ENCODE measurements at places on chromosomes 1 and 21.

GRCh38 chr1:246214708-246215509, 292.2 kb downstream of the SMYD3 start:
- no peak for DNase-seq

- DNase-seq = no peak
These were observed 316.0 kb upstream of the VAMP3 start for GRCh38 chr1:7454895-7455784.

DNA sequence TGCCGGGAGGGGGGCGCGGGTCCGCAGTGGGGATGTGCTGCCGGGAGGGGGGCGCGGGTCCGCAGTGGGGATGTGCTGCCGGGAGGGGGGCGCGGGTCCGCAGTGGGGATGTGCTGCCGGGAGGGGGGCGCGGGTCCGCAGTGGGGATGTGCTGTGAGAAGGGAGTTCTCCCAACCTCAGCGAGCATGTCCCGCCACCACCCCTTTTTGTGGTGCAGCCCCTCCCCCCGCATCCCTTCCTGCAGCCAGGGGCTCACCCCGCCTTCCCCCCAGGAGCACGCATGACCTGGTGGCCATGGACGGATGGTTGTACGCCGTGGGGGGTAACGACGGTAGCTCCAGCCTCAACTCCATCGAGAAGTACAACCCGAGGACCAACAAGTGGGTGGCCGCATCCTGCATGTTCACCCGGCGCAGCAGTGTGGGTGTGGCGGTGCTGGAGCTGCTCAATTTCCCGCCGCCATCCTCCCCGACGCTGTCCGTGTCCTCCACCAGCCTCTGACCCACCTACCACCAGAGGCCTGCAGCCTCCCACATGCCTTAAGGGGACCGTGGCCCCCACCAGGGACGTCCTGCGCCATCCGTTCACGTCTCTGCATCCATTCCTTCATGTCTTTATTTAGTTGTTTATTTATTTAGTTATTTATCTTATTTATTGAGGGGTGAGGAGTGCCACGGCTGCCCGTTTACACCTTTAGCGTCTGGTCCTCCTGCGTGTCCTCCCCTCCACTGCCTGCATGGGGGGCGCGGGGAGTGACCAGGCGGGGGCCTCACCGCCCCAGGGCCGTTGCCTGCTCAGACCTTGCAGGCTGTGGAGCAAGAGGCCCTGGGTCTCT, 1.4 kb upstream of the PLEKHN1 start:
- no peak for DNase-seq

- DNase-seq = no peak
These were observed 69.9 kb upstream of the PRMT6 start for GRCh38 chr1:106986603-106987002.

DNA sequence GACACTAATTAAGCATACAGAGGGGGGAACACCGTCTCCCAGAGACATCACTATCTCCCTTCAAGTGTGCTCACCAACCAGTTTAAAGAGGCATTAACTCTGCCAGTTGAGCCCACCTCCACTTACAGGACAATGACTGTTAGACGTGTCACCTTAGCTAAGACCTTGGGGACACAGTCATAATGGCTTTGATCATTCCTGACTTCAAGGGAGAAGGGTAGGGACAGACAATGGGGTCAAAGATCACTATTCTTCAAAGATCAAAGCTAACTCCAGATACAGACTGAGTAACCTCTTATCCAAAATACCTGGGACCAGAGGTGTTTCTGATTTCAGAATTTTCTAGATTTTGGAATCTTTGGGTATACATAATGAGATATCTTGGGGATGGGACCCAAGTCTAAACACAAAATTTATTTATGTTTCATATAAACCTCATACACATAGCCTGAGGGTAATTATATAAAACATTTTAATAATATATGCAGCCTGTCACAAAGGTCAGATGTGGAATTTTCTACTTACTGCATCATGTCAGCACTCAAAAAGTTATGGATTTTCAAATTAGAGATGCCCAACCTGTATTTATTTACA, 246.1 kb downstream of the SLC45A1 start:
- DNase-seq = no peak
